ENCODE measurements at places on chromosomes 3 and 15.

GRCh38 chr3:44992555-44993470 lies 16.8 kb downstream of the EXOSC7 start:
- DNase-seq, result no peak

DNA sequence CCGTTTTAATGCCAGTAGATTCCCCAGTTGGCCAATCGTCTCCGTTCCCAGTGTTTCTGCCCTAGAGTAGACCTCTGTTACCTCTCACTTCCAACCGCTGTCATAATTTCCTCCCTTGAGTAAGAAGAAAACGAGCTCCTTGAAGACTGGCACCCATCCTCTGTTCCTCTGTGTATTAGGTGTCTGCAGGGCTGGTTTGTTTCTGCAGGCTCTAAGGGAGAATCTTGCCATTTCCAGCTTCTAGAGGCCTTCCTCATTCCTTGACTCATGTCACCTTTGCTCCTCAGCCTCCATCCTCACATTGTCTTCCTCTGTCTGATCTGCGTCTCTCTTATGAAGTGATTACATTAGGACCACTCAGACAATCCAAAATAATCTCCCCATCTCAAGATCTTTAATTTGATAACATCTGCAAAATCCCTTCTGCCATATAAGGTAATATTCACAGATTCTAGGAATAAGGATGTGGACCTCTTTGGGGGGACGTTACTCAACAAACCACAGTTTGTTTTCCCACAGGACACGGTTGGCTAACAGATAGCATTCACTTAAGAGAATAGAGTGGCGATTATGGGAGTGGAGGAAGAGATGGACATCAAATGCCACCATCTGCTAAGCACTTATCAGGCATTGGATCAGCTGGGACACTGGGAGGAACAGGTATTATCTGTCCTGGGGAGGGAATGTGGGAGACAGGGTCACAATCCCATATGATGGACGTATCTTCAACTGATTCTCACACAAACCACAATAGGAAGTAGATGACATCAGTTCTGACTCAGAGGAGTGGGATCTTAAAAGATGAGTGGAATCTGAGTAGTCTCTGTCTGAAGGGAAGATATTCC lies 17.1 kb downstream of the ARHGAP31 start:
- DNase-seq, result peak; percentile 68

DNA sequence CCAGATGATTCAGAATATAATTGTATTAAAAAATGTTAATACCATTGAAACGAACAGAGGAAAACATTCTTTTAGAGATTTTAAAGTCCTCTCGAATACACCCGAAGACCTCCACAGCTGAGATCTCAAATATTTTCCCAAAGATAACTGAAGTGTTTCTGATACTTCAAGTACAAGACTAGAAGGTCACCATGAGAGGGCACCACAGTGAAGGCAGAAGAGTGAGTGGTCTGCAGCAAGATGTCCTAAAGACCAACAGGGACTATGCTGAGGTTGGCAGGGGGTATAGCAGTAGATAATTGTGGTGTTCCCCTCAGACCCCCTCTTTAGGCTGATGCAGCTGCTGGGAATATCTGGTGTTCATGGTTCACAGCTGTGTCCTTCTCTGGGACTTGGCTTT lies 156.5 kb downstream of the PDCD6IP start:
- DNase-seq, result no peak

- no peak for DNase-seq
Measured at GRCh38 chr3:58090351-58090750, 82.1 kb downstream of the FLNB start.

DNA sequence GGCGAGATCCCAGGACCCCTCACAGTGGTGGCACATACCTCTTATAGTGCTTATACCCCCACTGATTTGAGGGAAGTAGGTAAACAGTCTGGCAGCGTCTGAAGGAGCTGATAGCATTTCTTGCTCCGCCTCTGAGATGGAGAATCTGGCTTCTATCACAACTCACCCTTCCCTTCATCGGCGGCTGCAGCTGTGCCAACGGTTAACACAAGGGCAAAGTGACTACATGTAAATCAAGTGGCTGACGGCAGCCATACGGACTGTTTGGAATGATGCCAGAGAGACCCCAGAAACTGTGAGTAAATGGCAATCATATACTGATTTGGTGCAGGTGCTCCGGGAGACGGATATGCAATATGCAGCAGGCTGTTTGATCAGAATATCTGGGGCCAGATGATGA lies 66.8 kb upstream of the UNC13C start:
- DNase-seq, result no peak

DNA sequence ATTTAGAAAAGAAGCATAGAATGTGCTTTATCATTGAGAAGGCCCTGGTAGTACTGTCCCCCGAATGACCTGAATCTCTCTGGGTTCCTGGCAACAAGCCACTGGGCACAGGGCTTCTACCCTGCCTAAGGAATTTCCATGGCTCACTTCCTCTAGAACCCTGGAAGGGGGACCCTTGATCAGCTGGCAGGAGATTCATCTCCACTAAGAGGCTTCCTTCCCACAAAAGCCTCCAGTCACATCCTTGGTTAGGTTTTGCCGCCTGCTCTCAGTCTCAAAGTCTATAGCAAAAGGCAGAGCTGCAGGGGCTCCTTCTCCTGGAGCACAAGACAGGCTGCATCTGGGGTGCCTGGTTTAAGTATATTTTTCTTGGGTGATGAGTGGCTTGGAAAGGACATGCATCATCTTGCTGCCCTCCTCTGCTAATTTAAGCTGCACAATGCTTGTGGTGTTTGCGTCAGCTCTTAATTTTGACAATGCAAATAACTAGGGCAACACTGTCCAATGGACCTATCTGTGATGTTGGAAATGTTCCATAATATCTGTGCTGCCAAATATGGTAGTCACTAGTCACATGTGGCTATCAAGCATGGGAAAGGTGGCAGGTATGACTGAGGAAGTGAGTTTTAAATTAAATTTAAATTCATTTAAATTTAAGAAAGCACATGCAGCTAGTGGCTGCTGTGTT lies 33.4 kb upstream of the RARRES1 start:
- DNase-seq, result no peak

- no peak for DNase-seq
Measured at GRCh38 chr3:194009019-194009418, 126.9 kb upstream of the HES1 start.

- DNase-seq, result no peak
Measured at GRCh38 chr3:47912006-47912504, 104.2 kb downstream of the MAP4 start.

GRCh38 chr3:114877378-114878113 lies 269.5 kb downstream of the ZBTB20 start:
- DNase-seq, result no peak

DNA sequence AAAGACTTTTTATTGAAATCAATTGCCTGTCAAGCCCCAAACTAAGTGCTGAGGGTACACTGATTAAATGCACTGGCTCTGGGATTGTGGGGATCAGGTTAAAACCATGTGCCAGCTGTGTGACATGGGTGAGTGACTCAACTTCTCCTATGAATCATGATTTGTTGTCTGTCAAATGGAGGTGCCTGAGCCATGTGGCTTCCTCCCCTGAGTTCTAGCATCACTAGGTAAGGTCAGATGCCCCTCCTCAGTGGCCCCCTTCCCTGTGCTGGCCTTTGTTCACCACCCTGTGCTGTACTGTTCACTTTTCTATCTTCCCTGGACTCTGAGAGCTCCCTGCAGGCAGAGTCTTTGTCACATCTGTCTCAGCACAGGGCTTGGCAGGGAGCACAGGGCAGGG lies 43.6 kb upstream of the ATP2B2 start:
- DNase-seq, result no peak

GRCh38 chr3:104628185-104628789 lies 738.4 kb upstream of the ALCAM start:
- peak; percentile 56 for DNase-seq

DNA sequence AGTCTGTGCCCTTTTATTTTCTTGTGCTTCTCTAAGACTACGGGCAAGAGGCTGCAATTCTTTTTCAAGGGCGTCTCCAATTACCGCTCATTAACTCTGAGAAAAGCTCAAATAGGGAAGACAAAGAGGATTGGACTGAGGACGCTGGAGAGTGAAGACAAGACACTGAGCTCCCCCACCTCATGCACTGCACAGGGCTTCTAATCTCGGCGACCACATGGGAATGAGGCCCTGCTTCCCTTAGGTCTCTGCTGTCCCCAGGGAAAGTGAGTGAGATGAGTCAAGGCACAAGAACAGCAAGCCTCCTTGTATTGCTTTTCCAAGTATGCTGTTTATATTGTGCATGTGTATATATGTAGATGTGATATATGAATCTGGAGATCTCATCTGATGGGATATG lies 392.2 kb upstream of the CFAP20DC start:
- no peak for DNase-seq

DNA sequence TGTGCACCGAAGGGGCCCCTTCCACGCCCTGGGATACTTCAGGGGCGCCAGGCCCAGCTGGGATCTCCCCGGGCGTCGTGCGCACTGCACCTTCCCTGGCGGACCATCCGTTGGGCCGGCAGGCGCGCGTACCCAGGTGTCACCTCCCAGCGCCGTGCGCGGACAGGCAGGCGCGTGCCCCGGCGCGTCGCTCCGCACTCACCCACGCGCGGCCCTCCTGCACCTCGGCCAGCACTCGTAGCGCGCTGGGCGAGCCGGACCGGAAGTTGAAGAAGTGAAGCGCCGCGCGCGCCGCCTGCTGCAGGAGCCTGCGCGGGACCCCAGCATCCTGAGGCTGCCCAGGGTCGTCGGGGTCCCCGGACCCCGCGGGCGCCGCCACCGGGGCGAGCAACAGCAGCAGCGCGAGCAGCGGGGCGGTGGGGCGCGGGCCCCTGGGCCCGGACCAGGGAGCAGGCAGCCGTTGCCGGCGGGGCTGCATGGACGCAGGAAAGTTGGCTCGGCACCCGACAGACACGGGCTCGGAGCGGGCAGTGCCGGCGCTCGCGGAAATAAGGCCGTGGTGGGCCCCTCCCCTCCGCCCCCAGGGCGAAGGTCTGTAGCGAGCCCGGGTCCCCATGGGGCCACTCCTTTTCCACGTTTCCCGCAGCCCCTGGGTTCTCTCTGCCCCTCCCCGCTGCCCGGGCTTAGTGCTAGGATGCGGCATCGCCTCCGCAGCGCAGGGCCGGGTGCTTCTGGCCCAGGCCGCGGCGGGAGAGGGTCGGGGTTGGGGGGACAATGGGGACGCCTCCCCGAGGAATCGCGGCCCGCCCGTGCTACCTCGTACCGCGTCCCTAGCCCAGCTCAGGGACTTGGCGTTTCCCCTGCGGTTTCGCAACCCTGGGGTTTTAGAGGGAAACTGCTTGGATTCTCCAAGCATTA lies at the start of gene RARRES1:
TSS of gene RARRES1 (minus strand) at position 520 of the 918 bp plus-strand sequence. CDS start at position 478, 42 bp downstream.
- no peak for DNase-seq

- no peak for DNase-seq
Measured at GRCh38 chr3:1456781-1457311, 364.0 kb downstream of the CNTN6 start.

GRCh38 chr3:178750639-178751300 lies 214.5 kb downstream of the KCNMB2 start:
- no peak for DNase-seq

- no peak for DNase-seq
Measured at GRCh38 chr15:91976966-91977365, 123.5 kb downstream of the SLCO3A1 start.

DNA sequence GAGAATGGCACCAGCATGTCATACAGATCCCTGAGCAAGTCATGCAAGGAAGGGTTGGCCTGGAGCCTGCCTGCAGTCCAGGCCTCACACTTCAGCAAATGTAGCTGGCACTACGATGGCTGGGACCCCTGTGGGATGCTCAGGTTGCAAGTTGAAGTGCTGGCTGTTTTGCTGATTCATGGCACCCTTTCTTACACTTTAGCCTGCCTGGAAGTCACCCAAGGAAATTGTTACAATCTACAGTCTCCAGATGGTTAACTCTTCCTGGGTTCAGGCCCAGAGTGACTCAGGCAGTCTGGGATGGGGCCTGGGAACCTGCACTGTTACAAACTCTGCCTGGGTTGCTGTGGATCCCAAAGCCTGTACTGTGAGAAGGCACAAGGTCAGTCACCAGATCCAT lies 91.0 kb upstream of the SLC6A11 start:
- no peak for DNase-seq

- DNase-seq, result no peak
Measured at GRCh38 chr3:177431525-177432176, 234.4 kb upstream of the TBL1XR1 start.

DNA sequence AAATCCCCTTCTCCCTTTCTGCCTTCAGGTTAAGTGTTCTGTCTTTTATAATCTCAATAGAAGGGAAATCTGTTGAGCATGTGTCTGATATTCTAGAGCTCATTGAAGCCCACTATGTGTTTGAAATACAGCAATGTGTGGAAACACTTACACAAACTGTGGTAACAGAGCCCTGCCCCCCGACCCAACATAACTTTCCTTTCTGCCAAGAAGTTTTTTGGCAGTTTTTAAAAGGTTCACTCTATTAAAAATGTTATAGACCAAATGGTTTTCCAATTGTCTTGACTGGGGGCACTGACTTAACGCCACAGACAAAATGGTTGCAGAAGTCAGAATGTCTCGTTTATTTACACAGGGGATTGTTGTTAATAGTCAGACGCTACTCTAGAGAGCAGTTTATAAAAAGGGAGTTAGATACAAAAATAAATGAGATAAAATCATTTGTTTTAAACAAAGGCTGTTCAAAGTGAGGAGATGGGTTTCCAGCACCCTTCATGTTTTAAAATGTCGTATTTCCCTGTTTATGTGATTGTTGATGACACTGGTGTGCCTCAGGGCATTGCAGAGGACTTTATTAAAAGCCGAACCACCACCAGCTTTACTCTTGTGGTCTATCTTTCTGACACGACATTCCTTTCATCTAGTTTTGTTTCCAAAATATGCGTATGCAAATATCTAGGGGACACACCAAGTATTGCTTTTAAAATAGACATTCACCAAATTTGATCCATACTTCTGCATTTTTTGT lies 26.7 kb upstream of the GREM1 start:
- no peak for DNase-seq

- no peak for DNase-seq
Measured at GRCh38 chr15:73886717-73887345, 13.5 kb downstream of the TBC1D21 start.

DNA sequence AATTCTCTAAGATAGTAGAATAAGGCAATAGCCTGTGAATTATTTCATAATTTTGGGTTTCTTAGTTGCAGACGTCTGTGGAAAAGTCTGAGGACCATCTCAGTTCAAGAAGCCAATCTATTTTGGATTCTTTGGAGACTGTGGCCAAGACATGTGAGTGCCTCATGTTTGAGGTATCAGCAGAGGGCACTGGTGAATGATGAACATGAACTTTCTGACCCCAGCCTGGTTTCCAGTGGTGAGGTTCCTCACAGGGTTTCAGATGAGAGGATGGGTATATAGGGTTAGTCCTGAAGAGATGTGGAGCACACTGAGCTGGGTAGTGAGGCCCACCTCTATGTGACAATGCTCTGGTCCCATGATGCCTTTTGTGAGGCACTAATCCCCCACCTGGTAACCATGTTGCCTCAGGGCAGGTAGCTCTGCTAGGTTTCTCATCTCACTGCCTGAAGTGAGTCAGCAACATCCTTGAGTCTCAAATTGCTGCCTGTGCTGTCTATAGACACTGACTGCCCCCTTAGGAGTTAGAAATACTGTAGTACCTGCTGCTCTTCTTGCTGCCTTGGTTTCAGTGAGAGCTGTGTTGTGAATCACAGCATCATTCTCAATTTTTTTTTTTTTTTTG lies 32.3 kb downstream of the C3orf62 start:
- DNase-seq, result no peak
